Amygdala (tissue), 56 donors: ENCODE measurements at places on chromosomes 2 and 18.

DNA sequence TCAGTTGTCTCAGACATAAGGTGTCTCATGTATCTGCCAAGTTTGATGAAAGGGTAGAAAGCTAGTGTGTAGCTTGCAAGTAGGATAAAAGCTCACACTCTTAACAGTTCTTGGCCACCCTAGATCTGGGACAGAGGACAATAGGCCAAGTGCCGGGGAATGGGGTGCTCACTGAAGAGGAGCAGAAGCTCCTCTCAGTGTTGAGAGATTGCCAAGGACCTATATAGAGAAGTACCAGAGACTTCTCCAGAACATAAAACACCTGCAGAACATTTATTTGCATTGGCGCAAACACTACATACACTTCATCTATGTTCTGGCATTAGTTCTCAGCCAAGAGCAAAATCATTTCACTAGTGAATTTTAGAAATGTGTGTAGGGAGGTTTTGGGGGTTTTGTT is 2.9 kb upstream of the GTF3C3 start:
- no peak for DNase-seq

DNA sequence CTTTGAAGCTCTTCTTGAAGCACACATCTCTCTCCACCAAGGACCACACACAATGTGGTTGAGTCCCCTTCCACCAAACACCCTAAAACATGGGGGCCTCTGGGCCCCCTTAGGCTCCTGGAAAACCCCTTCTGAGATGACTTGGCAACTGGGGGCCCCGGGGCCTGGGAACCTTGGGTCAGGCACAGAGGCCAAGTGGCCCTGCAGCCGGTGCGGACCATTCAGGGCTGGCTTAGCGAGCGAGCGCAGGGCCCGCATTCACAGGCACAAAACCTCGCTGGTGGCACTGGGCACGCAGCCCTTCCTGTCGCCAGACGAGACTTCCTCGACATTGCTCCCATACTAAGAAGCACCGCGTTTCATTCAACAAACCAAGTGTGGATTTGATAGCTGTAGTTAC is 111.2 kb upstream of the ID2 start:
- DNase-seq: peak; percentile 29

- no peak for DNase-seq
Measured at GRCh38 chr2:134269972-134270735, 16.3 kb downstream of the MGAT5 start.

DNA sequence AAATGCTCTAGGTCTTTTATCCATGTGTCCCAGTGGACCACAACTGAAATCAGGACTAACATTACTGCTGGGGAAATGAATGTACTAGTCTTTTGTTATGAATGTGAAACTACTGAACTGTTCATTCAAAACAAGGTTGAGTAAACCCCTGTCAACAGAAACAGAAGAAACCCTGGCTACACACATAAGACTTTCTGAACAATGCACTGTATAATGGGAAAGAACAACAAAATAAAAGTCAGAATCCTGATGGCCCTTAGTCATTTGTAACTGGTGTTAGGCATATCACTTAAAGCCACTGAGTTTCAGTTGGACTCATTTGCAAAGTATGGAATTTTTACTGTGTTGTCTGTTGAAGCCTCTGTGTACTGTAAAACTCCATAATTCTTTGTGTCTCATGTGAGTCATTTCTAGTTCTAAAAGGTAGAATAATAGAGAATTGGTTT is 77.0 kb upstream of the UBXN4 start:
- no peak for DNase-seq
